Activated T-helper 1 cell treated with anti-CD3 and anti-CD28 coated beads, Interleukin-2, amount 50 U/mL, for 16 hours (primary cell): ENCODE measurements at places on chromosomes 7 and 10.
A peak's percentile ranks its signal among the peaks of the same experiment; 100 is the strongest.

- DNase-seq: no peak
Measured at GRCh38 chr10:96556003-96556402, 30.8 kb downstream of the TM9SF3 start.

- DNase-seq: no peak
Measured at GRCh38 chr10:49633327-49634068, 19.7 kb downstream of the CHAT start.

DNA sequence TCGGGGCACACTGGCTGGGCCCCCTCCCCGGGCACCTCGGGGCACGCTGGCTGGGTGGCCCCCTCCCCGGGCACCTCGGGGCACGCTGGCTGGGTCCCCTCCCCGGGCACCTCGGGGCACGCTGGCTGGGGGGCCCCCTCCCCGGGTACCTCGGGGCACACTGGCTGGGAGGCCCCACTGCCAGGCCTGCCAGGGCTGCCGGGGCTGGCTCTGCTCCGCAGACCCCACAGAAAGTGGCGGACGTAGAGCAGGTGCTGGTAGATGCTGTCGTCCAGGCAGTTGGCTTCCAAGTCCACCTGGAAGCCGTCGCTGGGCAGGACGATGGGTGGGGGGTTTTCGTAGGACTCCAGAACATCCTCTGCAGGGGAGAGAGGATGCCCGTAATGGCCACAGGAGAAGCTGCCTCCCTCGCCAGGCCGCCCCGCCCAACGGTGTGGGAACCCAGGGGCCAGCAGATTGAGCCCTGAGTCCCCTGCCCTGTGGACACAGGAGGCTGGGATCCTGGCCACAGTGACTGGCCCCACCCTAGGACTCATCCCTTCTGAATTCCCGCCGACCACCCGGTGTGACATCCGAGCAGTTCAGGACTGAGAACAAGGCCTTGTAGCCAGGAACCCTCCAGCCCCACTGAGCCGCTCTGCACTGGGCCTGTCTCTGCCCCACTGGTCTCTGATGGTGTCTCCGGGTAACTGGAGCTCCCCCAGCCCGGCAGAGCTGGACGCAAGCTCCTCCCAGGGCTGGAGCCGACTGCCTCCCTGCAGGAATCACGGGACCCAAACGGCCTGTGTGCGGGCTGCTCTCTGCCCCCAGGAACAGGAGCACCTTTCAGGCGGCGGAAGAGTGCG lies 28.2 kb downstream of the AP5Z1 start:
- no peak for DNase-seq

DNA sequence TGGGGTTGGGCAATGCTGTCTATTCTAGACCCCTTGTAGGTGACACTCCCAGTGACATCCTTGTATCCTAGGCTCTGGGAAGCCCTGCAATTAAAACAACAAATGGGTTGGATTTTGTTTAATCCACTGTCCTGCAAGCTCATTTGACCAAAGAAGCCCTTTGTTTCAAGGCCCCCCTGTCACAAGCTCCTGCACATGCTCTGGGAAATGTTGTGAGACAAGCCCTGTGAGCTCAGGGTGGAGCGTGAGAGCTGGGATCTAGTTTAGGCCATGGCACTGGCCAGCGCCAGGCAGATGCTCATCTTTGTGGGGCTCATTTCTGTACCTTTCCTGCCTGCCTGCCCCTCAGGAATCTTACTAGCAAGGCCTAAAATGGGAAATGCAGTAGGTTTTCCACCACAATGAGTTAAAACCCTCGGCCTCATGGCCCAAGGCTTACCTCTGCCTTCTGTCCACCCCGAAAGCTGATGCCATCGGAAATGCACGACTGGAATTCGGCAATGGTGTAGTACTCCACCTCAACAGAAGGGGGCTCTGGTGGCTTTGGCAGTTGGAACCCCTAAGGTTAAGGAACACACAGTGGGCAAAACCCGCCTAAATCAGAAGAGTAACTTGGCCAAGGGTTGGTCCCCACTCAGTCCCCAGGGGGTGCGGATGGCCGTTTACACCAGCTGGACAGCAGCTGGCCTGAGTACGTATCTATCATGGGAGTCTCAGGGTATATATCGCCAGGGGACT lies 112.0 kb downstream of the NEURL1 start:
- peak; percentile 11 for DNase-seq

DNA sequence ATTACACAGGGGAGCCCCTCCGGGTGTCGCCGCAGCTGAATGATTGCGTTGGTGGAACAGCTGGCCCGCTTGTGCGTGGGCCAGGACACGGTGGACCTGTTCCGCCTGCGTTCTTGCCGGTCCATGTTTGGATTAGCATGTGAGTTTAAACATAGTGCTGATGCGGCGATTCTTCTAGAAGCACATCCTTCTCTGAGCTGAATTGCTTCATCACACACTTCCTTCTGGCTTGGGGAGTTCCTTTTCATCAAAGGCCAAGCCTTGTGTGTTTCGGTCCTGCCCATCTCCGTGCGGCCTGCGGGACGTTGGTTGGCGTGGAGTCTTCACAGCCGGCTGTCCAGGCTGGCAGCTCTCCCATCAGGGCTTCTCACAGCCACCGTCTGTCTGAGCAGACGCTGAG lies 45.5 kb upstream of the SLC29A4 start:
- no peak for DNase-seq

DNA sequence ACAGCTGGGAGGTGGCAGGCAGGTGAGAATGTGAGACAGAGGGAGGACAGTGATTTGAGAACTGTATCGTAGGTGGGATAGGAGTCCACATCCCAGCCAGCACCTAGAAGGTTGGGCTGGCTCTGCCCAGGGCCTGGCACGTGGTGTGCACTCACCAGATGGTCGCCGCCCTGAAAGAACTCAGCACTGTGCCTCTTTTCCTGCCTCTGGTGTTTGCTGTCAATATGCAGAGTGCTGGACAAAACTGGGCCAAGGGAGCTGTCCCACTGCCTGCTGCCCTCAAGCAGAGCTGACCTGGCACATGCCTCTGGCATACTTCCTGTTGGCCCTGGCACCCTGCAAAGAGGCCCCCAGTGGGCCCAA lies 36.8 kb downstream of the CHST3 start:
- DNase-seq: no peak

GRCh38 chr10:96407560-96408069 lies 48.8 kb upstream of the OPALIN start:
- DNase-seq: no peak

DNA sequence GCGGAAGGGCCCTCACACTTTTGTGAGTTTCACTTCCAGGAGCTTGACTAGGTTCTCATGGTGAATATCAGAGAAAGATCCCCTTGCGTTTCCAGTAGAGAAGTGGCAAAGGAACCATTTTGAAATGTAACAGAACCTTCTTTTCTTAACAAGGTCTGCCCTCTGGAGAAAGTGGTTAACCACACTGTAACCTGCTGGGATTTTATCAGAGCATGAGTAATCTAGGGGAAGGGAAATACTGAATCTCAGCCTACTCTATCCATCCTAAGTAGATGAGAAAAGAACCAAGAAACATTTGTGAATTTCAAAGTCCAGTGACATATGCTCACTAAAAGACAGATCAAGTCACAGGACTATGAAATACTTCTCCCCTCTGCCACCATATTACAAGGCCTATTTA lies 235.5 kb downstream of the ZEB1 start:
- no peak for DNase-seq

- DNase-seq: no peak
Measured at GRCh38 chr7:94908323-94909178, 1.2 kb downstream of the PPP1R9A start.

DNA sequence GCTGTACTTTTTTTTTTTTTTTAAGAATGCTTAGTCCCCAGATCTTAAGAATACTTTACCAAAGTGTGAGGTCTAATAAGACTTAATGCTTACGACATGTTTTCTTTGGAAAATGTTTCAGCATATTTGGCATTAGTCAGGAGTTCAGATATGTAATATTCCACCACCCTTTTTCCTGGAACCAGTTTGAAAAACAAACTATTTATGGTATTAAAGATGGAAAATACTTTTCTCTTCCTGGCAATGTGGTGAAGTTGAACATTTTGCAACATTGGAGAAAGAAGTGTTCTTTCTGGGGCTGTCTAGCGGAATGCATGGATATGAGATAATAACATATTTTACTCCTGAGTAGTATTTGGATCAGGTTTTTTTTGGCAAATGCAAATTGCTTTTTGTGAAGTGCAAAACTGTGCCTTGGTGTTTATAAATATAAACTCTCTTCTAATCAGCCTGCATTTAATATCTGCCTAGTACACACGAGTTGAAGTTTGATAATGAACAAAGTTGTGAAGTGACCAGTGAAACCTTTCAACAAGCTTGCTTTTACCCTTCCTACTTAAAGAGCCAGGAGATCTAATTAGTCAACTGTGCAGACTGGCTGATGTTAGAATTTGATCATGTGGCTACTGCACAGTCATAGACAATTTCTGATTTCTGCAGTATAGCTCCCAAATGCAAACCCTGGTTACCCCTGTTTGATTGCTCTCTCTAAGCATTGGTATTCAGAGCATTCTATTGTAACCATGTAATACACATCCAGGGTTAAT lies 20.9 kb downstream of the MAP3K8 start:
- DNase-seq: no peak

DNA sequence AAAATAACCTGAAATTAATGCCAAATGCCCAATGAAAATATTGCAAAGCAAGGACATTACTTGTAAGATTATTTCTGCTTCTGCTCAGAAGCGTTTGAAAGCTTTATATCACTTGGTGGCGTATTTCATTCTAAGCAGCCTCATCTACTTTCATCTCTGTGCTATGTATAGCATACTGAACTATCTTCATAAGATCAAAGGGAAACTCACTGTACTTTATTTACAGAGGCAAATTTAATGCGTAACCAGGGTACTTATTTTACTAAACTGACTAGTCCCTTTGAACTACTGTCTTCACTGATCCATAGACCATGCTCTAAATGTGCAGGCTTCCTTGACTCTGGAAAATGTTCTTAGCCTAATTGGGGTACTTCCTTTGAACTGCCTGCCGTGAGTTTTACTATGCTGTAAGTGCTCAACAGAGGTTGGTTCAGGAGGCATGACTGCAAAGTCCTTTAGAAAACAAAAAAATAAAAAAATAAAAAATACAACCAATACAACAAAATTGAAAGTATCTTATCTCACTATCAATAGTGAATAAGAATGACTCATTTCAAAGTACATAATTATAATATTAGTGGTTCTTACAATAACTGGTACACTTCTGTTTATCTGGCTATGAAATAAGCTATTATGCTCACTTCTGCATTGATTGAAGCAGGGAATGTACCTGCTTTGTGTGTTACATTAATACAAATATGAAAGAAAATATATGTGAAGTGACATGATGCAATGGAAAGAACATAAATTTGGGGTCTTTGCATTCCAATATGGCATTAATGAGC lies 41.0 kb upstream of the TSPAN12 start:
- DNase-seq: no peak

- DNase-seq: no peak
Measured at GRCh38 chr10:100448951-100449350, 13.9 kb upstream of the WNT8B start.

DNA sequence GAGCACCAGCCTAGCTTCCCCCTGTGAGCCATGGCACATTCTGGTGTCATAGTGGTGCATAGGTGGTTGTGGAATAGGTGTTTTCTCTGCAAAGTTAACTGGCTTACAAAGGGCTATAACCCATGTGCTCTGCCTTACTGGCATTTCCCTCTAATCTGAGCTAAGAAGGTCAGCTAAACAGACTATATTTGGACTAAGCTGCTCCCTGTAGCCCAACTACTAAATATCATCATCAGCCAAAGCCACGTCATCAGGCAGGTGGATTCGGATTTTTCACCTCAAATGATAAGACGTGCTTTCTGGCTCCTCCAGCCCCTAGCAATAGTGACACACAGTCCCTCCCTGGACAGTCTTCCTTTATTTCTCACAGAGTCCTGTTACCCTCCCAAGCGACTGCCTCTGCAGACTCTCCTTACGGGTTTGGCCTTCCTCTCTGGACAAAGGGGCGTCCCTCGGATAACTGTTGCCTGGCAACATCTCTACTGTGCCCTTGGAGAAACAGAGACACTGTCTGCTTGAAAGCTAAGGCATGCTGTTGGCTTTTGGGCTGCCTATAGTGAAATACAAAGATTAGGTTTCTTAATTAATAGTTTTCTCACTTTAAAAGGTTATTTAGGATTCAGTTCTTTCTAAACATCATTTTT lies 9.1 kb downstream of the SLC13A4 start:
- DNase-seq: no peak

DNA sequence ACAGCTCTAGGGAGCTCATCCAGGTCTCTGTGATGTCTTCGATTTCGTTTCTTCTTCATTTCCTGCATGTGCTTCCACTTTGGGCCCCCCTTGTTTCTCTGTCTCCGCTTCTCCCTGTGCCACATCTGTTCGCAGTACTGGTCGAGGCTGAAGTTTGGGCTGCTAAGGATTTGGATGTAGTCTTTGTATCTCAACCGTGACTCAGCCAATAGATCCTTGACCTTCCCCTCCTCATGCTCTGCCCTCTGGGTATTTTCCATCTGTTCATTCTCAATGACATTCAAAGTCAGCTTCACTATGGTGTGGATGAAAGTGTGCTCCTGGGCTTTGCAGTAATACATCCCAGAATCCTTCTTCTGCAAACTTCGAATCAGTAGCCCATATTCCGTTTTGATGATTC lies 187.4 kb downstream of the SEMA3D start:
- DNase-seq: no peak

DNA sequence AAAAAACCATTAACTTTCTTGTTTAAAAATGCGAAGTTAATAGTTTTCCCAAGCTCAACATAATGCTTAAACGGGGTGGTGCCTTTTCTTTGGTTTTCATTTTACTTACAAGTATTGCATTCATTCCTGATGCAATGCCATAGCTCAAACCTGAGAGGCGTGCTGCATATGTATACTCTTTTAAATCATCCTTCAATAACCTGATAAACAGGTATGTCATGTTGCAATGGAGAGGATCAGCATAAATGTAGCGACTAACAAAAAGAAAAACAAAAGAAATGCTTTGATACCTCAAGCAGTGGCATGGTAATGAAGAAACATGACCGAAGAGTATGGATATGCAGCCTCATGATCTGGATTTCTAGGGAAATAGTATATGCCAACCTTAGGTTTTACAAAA lies 95.4 kb downstream of the IDE start:
- no peak for DNase-seq

- no peak for DNase-seq
Measured at GRCh38 chr10:99859585-99859984, 77.1 kb downstream of the ABCC2 start.

GRCh38 chr10:69042417-69042816 lies 45.5 kb upstream of the SRGN start:
- no peak for DNase-seq

GRCh38 chr10:118042336-118042735 lies 4.4 kb downstream of the RAB11FIP2 start:
- no peak for DNase-seq

- no peak for DNase-seq
Measured at GRCh38 chr10:89053555-89053954, 63.0 kb downstream of the FAS start.

GRCh38 chr10:59705931-59706330 lies 3.7 kb downstream of the SLC16A9 start:
- DNase-seq: no peak

DNA sequence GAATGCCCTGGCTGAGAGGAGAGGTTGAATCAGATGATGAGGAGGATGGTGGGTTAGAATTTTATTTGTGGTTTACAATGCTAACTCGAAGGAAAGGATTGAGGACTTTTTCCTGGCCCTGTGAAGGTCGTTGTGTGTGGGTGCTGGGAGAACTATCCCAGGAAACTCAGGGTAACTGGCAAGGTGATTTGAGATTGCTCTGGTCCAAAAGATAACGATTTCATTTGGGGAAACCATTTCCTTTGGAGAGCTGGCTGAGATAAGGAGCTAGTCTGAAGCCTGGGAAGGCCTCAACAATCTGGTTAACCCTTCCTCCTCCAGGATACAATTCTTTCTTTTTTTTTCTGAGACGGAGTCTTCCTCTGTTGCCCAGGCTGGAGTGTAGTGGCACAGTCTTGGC lies 33.0 kb downstream of the HK1 start:
- no peak for DNase-seq
